Left ventricle myocardium inferior (tissue), 1 donor: ENCODE measurements at places on chromosomes 3 and 15.

GRCh38 chr3:135694142-135694541 is 271.4 kb upstream of the PPP2R3A start:
- DNase-seq: no peak

DNA sequence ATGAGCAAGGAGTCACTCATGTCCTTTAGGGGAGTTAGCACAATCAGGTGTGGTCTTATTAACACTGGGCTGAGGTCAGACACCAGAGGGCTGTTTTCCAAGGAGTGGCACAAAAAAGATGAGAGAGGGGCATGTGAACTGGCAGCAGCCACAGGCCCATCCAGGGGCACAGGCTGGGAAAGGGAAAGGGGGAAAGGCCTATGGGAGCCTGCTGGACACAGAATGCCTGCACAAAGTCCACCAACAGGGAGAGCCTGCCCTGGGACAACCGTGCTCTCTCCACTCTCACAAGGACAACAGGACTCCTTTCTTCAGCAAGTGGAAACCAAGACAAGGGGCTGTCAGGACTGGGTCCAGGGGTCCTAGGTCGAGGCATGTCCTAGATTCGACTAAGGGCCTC is 109.6 kb downstream of the ADCY5 start:
- DNase-seq: peak; percentile 8

DNA sequence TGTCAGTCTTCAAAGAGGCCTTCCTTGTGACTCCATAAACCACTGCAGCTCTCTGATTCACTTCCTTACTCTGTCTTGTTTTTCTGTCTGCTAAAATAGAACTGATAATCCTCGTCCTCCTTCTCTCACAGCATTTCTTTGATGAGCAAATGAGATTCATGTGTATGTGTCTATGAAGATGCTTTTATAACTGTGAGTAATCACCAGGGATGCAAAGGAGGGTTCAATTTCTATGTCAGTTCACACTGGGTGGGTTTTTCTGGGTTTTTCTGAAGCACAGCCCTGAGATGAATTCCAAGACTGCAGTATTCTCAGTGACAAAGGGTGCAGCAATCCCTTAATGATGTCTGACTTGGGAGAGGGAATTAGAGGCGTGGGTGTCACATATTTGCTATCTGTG is 746.6 kb upstream of the CFAP20DC start:
- no peak for DNase-seq

- no peak for DNase-seq
Measured at GRCh38 chr15:64917211-64917610, 5.5 kb downstream of the ANKDD1A start.
